ENCODE measurements at places on chromosomes 1 and 21.

DNA sequence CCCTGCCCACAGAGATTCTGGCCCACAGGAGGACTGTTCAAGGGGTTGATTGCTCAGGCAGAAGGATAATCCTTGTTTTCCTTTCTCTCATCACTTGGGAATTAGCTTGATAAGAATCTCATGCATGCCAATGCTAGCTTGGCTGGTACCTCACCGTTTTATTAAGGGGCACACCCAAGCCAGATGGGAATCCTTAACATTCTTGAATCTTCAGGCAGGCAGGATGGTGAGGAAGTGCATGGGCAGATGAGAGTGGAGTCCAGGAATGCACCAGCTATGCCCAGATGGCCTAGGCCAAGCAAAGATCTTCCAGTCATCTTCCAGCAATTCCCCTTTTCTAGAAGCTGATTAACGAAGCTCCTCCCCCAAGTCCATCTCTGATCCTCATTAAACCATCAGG is 4.1 kb upstream of the LCE7A start:
- no peak for DNase-seq

DNA sequence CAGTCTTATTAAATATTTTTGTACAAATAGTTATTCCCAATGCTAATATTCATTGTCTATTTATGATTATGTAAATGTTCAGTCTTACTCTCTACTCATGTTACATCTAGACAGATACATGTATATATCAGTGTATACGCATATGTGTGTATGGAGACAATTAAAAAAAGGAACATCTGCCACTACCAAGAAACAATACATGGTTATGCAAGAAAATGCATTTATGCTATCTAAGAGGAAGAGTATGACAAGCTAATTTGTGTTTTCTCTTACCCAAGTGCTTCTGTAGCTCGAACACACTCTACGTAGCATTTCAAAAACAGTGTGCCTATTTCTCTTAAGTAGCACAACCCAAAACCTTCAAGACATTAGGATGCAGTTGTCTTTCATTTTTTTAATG is 6.1 kb upstream of the RLF start:
- DNase-seq: no peak

DNA sequence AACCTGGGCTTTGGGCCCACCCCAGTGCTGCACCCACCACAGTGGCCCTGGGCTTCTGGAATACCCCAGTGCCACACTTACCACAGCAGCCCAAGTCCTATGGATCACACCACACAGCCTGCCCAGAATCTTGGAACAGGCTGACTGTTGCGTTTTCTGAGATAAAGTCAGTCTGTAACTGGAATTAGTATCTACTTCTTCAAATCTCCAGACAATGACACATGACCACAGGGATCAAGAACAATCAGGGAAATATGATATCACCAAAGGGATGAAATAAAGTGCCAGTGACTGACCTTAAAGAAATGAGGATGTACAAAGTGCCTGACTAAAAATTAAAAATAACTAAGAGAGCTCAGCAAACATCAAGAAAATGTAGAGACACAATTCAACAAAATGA is 239.7 kb upstream of the PLD5 start:
- DNase-seq: no peak

GRCh38 chr1:203124546-203125317 is 2.8 kb upstream of the ADORA1 start:
- no peak for DNase-seq

DNA sequence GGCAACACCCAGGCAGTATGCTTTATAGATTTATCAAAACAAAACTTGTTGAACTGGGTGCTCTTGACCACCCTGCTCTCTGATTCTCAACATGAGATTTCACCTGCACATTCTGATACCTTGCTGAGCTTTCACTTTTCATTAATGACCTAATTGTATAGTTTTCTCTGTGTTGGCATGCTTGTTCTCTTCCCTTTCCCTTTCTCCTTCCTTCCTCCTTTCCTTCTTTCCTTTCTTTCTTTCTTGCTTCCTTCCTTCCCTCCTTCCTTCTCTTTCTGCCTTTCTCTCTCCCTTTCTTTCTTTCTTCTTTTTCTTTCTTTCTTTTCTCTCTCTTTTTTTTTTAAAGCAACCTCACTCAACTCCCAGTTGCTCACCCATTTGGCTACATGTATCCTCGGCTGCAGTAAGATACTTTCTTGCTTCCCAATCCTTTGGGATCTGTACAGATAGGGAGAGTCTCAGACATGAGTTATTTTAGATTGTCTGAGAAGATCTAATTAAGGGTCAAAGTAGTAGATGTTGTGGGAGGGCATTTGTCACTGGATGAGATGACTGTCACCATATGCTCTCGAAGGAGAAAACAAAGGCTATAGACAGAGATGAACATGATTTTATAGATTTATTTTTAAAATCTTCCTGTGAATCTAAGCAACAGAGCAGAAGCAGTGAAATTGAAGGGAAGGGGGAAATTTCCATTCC is 458.0 kb downstream of the USP25 start:
- DNase-seq: no peak

GRCh38 chr1:26096471-26096870 is 15.2 kb upstream of the PDIK1L start:
- DNase-seq: no peak

DNA sequence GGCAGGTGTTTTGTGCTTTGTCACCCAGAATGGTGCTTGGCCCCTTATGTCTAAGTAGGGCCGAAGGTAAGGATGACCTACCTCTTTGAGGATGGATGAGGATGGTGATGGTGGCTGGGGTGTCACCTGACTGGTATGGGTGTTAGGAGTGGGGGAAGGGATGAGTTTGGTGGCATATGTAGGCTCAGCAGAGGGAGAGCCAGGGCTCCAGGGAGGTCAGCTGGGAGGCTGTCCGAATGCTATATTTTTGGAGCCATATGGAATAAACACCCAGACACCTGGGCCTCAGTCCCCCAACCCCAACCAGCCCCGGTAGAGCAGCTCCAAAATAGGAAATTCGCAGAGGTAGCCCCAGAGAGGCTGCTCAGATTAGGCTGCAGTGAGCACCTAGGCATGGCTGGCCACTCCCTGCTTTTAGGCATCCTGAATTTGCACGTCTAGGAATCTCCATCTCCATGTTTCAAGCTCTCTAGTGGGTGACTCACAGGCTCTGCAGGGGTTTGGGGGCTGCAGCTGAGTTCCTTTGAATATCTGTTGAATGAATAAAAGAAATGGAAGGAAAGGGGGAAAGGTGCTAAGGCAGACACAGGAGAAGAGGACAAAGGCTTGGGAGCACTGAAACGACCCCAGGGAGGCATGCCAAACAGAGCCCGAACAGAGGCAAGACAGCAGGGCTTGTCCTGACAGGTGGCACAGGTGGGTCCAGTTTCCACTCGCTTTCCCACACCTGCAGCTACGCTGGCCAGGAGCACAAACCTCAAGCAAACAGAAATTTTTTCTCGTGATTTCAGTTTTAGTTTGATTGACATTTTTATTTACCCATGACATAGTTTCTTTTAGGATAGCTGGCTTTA is 135.3 kb upstream of the EDN2 start:
- no peak for DNase-seq

- DNase-seq: no peak
Observed at GRCh38 chr1:16915627-16915973, 6.1 kb upstream of the CROCC start.

GRCh38 chr1:188386666-188387065 is 1557.9 kb downstream of the PLA2G4A start:
- no peak for DNase-seq

GRCh38 chr1:39282537-39283216 is 78.2 kb downstream of the MACF1 start:
- no peak for DNase-seq

GRCh38 chr1:3139451-3139852 is 70.4 kb downstream of the PRDM16 start:
- DNase-seq: no peak

- DNase-seq: no peak
Observed at GRCh38 chr1:154193821-154194220, 1.9 kb upstream of the TPM3 start.

Measured in naive thymus-derived CD4-positive, alpha-beta T cell (primary cell).